Spleen (tissue), 13 donors: ENCODE measurements at places on chromosomes 6 and 20. TPM values are rescaled to one million over a fixed set of nuclear protein-coding genes. Genes with fewer than 3 reads are reported as not detected.

Gene SIRPD
- polyA plus RNA-seq = 0.93 TPM

DNA sequence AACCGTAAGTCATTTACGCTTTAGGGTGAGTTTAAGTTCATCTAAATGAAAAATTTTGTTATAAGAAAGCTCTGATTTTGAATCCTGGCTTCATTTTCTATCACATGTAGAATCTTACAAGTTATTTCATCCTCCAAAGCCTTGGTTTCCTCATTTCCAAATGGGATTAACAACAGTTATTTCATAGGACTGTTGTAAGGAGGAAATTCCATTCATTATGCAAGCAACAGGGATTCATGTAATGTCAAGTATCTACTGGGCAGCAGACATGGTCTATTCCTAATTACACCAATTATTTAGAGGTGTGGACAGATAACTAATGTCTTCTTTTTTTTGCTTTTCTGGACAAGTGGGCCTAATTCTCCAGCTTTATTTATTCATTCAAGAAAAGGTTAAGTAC lies 154.0 kb downstream of the PDSS2 start:
- DNase-seq = no peak
- no peaks in the 10 kb centered on the region for H3K36me3 ChIP-seq
- H3K4me1 ChIP-seq = no peaks in the 10 kb centered on the region
- no peak overlapping the region for H3K4me3 ChIP-seq
- no peak overlapping the region for H3K27ac ChIP-seq
- H3K27me3 ChIP-seq = no peaks in the 10 kb centered on the region

DNA sequence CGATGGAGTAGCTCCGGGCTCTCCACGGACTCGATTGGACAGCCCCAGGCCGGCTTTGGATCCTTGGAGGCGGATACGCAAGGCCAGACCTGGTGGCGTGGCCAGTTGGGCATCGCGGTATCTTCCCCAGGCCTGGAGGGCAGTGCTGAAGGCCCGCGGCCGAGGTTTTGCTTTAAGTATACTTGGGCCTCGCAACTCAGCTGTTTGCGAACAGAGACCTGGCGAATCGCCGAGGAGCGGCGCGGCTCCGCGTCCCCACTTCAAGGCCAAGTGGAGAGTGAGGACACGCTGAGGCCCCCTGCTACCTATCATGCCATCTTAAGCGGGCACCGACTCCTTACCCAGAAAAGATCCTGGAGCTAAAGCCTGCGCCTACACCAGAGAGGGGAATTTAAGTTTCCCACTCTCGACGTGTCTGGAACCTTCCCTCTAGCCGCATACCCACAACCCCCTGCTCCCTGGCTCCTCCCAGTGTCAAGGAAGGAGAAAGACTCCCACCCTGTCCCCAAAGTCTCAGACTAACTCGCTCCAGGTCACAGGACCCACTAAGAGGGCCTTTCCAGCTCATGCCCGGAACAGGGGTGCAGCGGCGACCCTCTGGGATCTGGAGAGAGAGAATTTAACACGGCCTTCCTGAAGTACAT lies 4.1 kb downstream of the LINC00237 start:
- H3K4me3 ChIP-seq = peak overlapping the region; percentile 64
- no peak for DNase-seq
- H3K4me1 ChIP-seq = peaks cover 74% of the 10 kb centered on the region
- peak overlapping the region; percentile 75 for H3K27ac ChIP-seq
- peaks cover 3% of the 10 kb centered on the region for H3K27me3 ChIP-seq

GRCh38 chr6:13358511-13358910 lies 30.2 kb upstream of the TBC1D7 start:
- no peak for DNase-seq
- no peaks in the 10 kb centered on the region for H3K36me3 ChIP-seq
- H3K27me3 ChIP-seq = no peaks in the 10 kb centered on the region

DNA sequence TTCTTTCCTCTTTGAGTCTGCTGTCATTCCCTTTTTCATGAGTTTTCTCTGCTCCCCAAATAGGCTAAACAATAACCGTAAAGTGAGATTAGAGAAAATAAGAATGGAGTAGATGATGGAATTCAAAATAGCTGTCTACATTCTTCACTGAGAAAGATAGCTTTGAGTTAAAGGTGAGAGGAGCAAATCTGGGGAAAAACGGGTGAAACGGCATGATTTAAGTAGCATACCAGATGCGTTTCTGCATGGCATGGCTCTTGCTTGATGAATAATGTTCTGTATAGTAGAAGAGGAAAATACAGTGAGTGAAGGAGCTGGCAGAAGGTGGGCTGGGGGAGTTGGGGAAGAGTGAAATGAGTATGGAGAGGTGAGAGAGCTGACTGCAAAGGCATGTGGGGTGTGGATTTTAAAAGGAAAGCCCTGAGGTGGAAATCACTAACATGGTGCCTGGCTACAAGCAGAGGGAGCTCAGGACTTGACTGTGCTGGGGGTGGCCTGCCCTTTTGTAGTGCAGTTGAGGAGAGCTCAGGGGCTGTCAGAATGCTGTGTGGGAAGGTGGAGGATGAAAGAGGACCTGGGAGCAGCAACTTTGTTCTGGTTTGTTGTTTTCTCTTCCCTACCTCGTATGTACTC lies 8.8 kb downstream of the BICRAL start:
- DNase-seq = no peak
- peaks cover 55% of the 10 kb centered on the region for H3K4me1 ChIP-seq
- no peaks in the 10 kb centered on the region for H3K27me3 ChIP-seq

GRCh38 chr20:23078351-23079015 lies 7.6 kb downstream of the CD93 start:
- no peak overlapping the region for H3K27ac ChIP-seq
- no peak for DNase-seq
- no peak overlapping the region for H3K4me3 ChIP-seq
- H3K27me3 ChIP-seq = no peaks in the 10 kb centered on the region

DNA sequence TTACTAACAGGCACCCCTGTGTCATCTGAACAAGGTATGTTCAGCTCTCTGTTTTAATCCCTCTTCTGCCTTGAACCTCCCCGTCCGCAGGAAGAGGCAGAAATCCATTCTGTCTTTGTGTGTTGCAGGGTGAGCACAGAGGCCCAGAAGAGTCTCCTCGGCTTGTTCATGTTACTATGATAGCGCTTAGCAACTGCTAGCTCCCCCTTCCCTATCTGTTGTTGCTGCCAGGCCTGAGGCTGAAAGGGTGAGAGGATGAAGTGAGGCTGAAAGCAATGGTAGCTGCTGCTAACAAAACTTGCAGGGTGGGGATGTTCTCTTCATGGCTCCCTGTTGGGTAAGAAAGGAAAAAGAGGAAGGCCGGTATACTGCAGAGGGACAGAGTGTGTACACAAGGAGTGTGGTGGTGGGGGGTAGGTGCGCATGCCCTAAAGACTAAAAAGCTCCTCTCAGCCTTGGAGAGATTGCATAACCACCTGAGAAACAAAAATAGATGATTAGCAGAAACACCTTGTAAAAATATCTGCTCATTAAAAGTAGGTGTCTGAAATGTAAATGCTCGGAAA lies 55.2 kb upstream of the CITED2 start:
- H3K27ac ChIP-seq = no peak overlapping the region
- no peaks in the 10 kb centered on the region for H3K36me3 ChIP-seq
- no peak overlapping the region for H3K4me3 ChIP-seq
- H3K4me1 ChIP-seq = no peaks in the 10 kb centered on the region
- H3K27me3 ChIP-seq = no peaks in the 10 kb centered on the region

DNA sequence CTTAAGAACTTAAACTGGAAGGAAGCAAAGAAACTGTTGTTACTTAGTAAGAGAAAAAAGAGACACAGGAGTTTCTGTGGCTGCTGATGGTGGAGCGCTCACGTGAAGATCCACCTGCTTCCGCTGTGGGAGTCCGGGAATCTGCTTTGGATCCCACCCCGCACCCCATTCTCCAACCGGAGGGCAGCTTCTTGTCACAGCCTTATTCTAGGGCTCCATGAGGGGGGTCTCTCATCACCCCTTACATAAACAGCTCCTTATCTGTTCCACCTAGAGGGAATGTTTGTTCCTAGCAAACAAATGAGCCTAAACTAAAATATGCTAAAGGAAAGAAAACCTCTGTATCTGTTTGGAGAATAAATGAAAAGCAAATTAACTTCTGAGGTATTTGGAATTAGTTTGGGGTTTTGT lies 280.5 kb downstream of the QKI start:
- DNase-seq = no peak
- no peak overlapping the region for H3K27ac ChIP-seq
- no peaks in the 10 kb centered on the region for H3K27me3 ChIP-seq
- H3K36me3 ChIP-seq = no peaks in the 10 kb centered on the region
- no peak overlapping the region for H3K4me3 ChIP-seq
- no peaks in the 10 kb centered on the region for H3K4me1 ChIP-seq
